T-helper 2 cell treated with Interferon-gamma antibody and Interleukin-4, amounts not matched to agents 100 ng/mL and 5 ng/mL, for 36 hours (primary cell): ENCODE measurements at places on chromosomes 13 and 19. TPM values are rescaled to one million over a fixed set of nuclear protein-coding genes. Genes with fewer than 3 reads are reported as not detected.

Gene GSX1
- total RNA-seq: not detected in 2 replicates

Gene SPIB
- total RNA-seq: 0.68 and 0.91 TPM in 2 replicates

Gene F7
- not detected in 2 replicates for total RNA-seq

Gene ZNF554
- total RNA-seq: 2.9 and 3.4 TPM in 2 replicates

Gene CLC
- 1.6 and 1.9 TPM in 2 replicates for total RNA-seq

Gene FUT3
- total RNA-seq: not detected in 2 replicates

Gene ACP5
- 34.4 and 34.5 TPM in 2 replicates for total RNA-seq

Gene C19orf67
- total RNA-seq: 0.30 and 0.39 TPM in 2 replicates

Gene PRODH2
- not detected in 2 replicates for total RNA-seq

Gene PSG3
- not detected in 2 replicates for total RNA-seq

Gene C5AR1
- 1.4 and 1.7 TPM in 2 replicates for total RNA-seq

Gene MATK
- 16.4 and 18.8 TPM in 2 replicates for total RNA-seq

Gene FAM124A
- total RNA-seq: 0.11 and 0.36 TPM in 2 replicates

Gene KEAP1
- total RNA-seq: 88.7 and 98.7 TPM in 2 replicates

Gene CILP2
- 0.07 and 0.09 TPM in 2 replicates for total RNA-seq

Gene ZNF791
- total RNA-seq: 30.6 and 34.4 TPM in 2 replicates

Gene MBD3L3
- total RNA-seq: not detected in 2 replicates

Gene TEAD2
- total RNA-seq: not detected in 2 replicates

Gene FCGBP
- 7.3 and 7.4 TPM in 2 replicates for total RNA-seq

Gene NBEA
- total RNA-seq: 0.27 and 0.39 TPM in 2 replicates

Gene NLRP9
- not detected in 2 replicates for total RNA-seq

Gene TEX101
- not detected in 2 replicates for total RNA-seq

Gene EDDM13
- total RNA-seq: 2.8 and 3.7 TPM in 2 replicates

Gene PSG6
- not detected in 2 replicates for total RNA-seq

Gene ZNF382
- 10.4 and 13.4 TPM in 2 replicates for total RNA-seq

Gene XRCC1
- 34.6 and 36.2 TPM in 2 replicates for total RNA-seq

Gene S1PR4
- 230 and 236 TPM in 2 replicates for total RNA-seq

Gene KIR3DL2
- 0.73 and 0.93 TPM in 2 replicates for total RNA-seq

Gene C1QTNF9
- not detected in 2 replicates for total RNA-seq

Gene STOML3
- total RNA-seq: not detected in 2 replicates

Gene CPT1C
- total RNA-seq: 2.4 and 3.8 TPM in 2 replicates

Gene SPACA6
- total RNA-seq: 3.5 and 7.6 TPM in 2 replicates

Gene LRCH1
- 16.0 and 17.1 TPM in 2 replicates for total RNA-seq

Gene SLITRK6
- total RNA-seq: not detected in 2 replicates

Gene IGSF23
- total RNA-seq: not detected in 2 replicates

Gene FXYD1
- 0.23 and 0.70 TPM in 2 replicates for total RNA-seq

Gene CEACAM20
- not detected in 2 replicates for total RNA-seq

Gene FLT3LG
- 271 and 275 TPM in 2 replicates for total RNA-seq

Gene FLT1
- 0.82 and 1.1 TPM in 2 replicates for total RNA-seq

Gene KCNRG
- total RNA-seq: 0.18 and 0.27 TPM in 2 replicates

Gene CEACAM1
- 26.9 and 27.6 TPM in 2 replicates for total RNA-seq
